ENCODE measurements at places on chromosomes 13 and 19.

DNA sequence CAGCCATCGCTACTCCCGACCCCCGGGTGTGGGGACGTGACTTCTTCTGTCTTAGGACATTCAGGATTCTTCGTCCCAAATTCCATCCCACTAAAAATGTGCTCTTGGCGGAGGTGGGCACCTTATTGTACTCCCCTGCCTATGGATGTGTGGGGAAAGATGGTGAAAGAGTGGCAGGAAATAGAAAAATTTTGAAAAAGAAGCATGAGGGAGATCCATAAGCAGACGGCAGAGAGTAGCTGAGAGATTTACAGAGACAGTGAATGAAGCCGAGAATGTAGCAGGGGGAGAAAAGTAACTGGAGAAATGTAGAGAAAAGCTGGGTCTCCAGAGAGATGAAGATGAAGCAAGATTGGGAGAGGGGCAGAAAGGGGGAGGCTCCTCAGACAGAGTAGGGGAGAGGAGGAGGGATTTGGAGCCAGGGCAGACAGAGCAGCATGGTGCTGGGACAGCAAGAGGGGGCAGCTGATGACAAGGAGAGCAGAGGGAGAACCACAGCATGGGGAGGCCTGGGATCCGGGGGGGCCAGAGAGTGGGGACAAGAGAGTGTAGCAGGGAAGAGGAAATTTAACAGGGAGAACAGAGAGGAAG lies 843 bp downstream of the ZNF610 start:
- DNase-seq: no peak

DNA sequence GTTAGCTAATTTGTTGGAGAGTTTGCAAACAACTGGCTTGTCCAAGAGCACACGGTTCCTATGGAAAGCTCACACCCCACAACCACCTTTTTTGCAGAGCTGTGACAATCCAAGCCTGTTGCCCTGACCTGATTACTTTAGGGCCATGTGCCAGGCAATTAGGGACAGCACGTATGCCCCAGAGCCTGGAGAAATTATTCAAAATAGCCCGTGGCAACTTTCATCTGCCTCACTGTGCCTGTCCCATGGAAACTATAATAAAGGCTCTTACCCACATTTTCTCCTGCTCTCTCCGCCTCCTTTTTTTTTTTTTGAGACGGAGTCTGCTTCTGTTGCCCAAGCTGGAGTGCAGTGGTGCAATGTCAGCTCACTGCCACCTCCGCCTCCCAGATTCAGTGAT lies 18.6 kb upstream of the FBN3 start:
- no peak for DNase-seq

DNA sequence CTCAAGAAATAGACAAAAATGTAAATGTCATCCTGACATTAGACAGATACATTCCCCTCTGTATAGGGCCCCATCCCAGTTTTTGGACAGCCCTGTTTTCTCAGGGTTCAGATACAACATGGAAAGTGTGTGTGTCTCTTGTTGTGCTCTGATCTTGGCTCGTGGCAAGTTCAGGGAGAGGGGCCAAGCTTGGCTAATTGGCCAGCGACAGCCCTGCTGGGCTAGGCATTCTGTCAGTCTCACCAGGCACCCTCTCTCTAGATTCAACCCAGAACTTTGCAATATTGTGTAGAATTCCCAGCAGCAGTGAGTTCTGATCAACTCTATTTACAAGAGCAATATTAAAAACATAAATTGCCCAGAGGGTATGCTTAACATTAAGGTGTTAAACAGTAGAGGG lies 30.1 kb downstream of the MTUS2 start:
- no peak for DNase-seq

DNA sequence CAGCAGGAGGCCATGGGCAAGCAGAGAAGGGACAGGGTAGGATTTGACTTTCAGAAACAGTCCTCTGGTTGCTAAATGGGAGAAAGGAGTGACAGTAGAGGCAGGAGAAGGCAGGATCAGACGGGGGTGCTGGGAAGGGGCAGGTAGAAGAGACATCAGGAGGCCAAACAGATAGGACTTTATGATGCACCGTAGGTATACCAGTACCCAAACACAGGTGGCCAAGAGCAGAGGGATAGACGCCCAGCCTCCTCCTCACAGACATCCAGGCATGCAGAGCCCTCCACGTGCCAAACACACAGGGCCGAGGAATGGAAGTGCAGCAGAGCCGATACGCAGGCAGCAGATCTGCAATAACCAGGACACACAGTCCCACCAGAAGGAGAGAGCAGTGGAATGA lies 1.3 kb upstream of the AXL start:
- DNase-seq: no peak

DNA sequence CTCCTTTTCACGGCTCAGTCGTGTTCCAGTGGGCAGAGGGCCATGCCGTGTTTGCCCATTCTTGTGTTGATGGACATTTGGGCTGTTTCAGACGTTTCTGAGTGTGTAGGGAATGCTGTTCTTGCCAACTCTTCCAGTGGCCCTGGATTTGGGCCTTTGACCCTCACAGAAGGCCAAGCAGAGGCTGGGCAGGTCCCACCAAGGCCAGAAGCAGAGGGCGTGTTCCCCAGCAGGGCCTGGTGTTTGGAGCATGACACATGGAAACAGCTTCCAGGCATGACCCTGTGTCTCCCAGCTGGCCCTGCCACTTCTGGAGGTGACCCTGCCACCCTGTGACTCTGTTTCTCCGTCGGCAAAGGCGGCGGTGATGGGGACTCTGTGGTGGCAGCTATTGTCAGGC lies 35.9 kb downstream of the EFNA2 start:
- DNase-seq: no peak

GRCh38 chr13:71758828-71759227 lies 108.2 kb downstream of the DACH1 start:
- no peak for DNase-seq

DNA sequence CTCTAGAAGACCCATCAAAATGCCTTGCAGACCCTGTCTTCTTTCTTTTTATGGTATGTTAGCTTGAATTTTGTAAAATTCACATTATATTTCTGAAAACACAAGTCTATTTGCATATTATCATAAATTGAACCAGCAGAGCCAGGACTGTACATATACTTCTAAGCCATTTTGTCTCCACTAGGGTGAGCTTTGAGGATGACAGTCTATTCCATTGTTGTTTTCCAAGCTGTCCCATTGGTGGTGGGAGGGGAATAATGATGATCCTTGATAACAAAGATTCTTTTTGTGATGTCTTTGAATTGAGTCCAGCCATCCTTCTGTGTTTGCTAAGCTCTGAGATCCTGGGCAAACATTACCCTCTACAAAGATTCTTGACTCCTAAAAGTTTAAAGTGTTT lies 359.3 kb upstream of the PCDH20 start:
- no peak for DNase-seq

DNA sequence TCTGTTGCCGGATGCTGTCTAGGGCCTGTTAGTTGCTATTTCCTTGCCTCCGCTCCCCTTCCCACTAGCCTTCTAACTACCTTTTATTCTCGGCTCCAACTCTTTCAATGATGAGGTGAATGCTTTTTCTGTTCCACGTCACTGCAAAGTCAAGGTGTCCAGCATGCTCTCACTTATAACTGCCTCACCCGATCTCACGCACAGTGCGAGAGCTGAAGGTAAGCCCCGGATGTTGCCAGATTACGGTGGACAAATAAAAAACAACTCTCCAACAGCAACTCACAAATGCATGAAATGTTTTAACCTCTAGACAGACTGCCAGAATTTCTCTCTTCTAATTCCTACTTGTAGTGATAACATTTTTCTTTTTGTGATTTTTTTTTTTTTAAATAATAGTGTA lies 169.9 kb downstream of the STK24 start:
- no peak for DNase-seq

DNA sequence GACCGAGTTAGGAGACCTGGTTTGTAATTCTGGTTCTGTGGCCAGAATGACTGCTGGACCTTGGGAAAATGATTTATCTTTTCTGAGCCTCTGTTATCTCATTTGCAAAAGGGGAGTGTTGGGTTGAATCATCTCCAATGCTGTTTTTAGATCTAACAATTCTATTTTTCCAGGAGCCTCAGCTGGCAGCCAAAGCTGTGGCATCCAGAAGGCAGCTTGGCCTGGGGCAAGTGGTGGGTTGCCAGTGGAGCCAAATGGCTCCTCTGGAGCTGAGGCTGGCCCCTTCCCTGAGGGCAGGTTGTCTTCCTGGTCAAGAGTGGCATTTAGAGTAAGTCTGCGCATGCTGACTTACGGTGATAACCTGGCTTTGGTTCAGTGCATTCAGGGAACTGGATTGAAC lies 21.3 kb downstream of the B3GLCT start:
- no peak for DNase-seq

DNA sequence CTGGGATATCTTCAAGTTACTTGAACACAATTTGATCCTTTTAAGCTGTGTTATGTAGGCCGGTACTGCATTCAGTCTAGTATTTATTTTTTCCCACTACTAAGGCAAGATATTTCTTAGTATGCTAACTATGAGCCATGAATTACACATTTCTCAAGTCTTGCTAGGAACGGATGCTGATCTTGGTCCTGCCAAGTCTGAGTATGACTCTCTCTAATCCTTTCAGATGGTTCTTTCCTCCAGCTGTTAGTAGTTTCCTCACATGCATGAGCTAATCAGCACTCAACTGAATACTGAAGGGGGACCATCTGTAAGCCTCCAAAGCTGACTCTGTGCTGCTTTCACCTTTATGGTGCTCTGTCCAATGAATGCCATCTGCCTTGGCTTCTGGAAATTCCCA lies 460.3 kb downstream of the KCTD12 start:
- no peak for DNase-seq

GRCh38 chr13:71218960-71219359 lies 648.0 kb downstream of the DACH1 start:
- DNase-seq: no peak

GRCh38 chr13:62512194-62513141 lies 1096.8 kb upstream of the PCDH20 start:
- no peak for DNase-seq

DNA sequence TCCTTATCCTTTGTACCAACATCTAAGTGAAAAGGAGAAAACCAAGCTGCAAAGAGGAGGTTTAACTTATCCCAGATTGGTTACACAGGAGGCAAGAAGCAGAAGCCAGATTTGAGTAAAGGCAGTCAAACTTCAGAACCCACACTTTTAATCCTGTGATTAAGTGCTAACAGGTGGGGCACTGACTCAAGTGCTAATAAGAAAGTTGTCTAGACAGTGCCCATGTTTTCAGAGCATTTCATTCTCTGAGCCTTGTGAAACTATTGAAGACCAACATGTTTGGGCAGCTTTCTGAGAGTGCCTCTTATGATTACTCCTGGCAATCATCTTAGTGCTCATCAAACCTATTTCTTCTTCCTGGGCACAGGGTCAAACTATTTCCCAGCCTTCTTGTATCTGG lies 380.8 kb downstream of the KCNRG start:
- DNase-seq: no peak

Measured in stimulated activated CD8-positive, alpha-beta memory T cell treated with anti-CD3 and anti-CD28 coated beads, Interleukin-2, amount 100 ng/mL, for 1 hour (primary cell).